GM12864 (cell line): ENCODE measurements at places on chromosomes 4 and X.

GRCh38 chr4:184424993-184425758, 49.2 kb downstream of the IRF2 start:
- no peak for DNase-seq

- no peak for DNase-seq
These were observed 120.0 kb downstream of the PDLIM5 start for GRCh38 chr4:94571715-94572114.

GRCh38 chr4:139977838-139978609, 176.0 kb downstream of the MAML3 start:
- DNase-seq = peak; percentile 31

DNA sequence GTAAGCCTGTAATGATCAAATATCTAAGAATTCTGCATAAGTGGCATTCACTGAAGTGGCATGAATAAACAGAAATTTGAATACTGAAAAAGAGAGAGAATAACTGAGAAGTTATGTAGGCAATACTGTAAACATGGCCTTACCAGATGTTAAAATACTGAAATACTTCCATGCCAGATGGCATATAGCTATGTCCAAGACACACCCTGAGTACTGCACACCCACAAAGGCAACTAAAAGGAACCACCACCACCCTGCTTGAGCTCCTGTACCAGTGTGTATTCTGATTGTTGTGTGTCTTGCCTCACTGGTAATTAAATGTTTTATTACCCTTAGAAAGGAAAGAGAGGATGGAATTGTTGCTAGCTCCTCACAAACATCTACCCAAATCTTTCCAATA, 192.1 kb downstream of the ADAMTS3 start:
- DNase-seq = no peak
